ENCODE measurements at places on chromosomes 1 and 21.

- no peak for DNase-seq
These were observed 595 bp downstream of the IL10RB start for GRCh38 chr21:33266789-33267135.

- peak; percentile 54 for DNase-seq
These were observed 98.4 kb downstream of the EBNA1BP2 start for GRCh38 chr1:43073490-43074230.

- no peak for DNase-seq
These were observed 408.7 kb upstream of the PKN2 start for GRCh38 chr1:88275259-88275862.

GRCh38 chr21:25283720-25284119 is 323.6 kb downstream of the MRPL39 start:
- no peak for DNase-seq

DNA sequence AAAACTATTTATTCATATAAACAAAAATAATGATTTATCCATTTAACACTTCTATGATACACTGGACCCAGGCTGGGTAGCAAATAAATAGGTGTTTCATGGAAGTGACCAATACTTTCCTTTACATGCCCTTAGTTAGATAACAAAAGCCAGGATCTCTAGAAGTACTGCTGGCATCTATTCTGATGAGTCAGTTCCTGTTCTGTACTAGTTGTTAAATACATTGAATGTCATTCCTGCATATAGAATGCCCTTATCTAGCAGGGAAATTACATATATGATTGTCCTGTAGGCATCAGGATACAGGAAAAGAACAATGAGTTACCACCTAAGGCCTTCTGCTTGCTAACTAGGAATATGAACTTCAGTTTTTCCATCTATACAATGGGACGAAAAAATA is 130.8 kb downstream of the HFM1 start:
- DNase-seq: no peak

DNA sequence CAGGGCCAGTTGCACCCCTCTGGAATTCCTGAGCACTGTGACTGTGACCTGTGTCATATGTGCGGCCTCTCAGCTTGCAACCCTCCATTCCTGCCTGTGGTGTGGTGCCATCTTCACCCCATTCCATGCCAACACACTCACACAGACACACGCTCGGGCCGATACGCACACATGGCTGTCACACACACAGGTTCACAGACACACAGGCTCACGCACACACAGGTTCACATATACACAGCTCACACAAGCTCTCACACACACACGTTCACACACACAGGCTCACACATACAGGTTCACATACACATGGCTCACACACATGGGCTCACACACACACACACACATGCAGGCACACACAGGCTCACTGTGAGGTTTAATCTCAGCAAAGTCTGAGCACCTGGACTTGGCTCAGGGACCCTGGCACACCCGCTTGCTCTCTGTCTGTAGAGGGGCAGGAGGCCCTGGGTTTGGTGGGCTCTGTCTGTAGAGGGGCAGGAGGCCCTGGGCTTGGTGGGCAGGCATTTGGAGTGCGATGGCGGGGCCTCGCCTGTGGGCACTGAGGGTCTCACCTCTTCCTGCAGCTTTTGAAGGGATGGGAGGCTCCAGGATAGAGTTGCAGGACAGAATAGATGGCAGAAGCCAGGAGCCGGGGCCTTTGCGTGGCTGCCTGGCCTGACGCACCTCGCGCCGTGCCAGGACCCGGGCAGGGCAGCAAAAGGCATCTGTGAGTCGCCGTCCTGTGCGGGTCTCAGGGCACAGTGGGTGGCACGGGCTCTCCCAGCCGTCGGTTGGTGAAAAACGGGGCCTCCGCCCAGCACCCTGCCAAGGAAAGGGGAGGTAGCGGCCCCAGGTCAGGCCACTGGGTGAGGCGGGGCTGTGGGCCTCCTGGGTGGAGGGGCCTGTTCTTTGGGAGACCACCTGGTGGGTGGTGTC is 17.1 kb downstream of the COL18A1 start:
- DNase-seq: no peak

DNA sequence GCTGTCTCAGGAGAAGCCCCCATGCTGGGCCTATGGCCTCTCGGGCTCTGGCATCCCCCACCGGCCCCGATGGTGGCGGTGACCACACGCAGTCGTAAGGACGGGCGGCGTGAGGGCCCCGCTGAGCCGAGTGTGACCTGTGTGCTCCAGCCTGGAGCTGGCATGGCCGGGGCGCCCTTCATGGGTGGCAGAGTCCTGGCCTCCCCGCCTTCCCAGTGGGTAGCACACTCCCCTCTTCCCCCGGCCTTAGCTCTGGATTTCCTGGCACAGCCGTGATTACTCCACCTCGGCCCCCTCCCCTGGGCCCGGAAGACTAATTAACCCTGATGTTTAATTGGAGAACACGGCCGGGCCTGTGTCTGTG is 44.6 kb downstream of the SLX9 start:
- no peak for DNase-seq

DNA sequence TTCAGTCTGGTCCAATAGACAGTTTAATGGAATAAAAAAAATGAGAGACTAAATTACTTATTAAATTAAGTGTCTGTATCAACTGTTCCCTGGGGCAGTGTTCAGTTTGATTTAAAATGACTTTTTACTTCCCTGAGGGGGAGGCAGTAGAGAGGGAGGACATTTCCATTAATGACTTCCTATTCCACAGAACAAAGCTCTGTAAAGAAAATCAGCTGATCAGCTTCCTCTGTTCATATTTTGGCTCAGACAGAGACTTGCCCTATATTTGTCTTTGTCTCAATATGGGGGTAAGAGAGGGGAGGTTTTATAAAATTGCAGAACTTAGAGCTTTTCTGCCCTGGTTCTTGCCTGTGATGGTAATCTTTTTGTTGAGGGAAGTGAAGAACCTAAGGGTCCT is 8.4 kb downstream of the CFAP126 start:
- DNase-seq: no peak

GRCh38 chr1:43294761-43295160 is 6.0 kb upstream of the TIE1 start:
- DNase-seq: no peak

DNA sequence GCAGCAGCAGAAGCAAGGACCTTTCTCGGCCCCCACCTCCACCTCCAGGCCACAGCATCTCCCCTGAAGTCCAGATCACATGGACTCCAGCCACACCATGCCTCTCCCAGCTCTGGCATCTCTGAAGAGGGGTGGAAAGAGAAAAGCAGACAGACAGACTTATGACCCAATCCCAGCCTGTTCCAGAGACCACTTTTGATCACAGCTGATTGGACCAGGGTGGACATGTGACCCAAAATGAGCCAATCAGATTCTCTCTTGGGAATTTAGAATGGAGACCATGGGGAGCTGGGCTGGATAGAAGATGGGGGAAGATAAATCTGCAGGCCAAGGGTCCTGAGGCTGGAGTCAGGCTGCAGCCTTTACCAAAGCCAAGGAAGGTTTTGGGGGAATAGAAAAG is 16.4 kb downstream of the HTR1D start:
- DNase-seq: no peak

GRCh38 chr1:11279152-11279551 is 6.2 kb downstream of the UBIAD1 start:
- DNase-seq: no peak

GRCh38 chr1:99726818-99727217 is 39.6 kb downstream of the FRRS1 start:
- no peak for DNase-seq

DNA sequence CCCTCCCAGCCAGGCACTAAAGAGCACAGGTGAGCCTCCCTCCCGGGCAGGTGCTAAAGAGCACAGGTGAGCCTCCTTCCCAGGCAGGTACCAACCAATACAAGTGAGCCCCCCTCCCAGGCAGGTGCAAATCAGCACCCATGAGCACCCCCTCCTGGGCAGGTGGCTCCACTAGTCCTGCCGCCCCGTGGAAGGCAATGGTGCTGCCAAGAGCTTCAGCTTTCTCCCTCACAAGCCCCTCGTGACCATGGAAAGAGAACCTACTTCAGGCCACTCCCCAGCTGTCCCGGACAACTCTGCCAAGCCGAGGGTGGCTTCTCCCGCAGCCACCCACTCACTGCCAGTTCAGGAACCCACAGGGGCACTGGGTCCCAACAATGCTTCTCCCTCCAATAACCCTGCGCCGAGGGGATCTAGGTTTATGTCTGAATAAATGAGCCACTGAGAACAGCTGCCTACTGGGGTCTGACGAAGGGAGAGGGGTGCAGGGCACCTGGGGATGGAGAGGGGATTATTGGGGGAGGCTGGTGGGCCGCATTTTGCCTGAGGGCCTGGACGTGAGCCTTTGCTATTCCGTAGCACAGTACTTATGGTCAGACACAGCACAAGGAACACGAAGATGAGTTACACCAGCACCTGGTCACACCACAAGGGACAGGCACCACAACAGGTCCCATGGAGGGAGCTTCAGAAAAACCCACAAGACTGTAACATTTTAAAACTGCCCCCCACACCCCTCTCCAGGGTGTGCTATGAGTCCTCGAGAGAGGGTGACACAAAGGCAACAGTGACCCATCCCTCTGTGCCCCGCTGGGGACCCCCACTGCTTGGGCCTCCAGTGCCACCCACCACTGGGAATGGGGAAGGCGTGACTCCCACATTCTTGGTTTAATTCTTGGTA is 46.3 kb downstream of the PRDM15 start:
- no peak for DNase-seq

DNA sequence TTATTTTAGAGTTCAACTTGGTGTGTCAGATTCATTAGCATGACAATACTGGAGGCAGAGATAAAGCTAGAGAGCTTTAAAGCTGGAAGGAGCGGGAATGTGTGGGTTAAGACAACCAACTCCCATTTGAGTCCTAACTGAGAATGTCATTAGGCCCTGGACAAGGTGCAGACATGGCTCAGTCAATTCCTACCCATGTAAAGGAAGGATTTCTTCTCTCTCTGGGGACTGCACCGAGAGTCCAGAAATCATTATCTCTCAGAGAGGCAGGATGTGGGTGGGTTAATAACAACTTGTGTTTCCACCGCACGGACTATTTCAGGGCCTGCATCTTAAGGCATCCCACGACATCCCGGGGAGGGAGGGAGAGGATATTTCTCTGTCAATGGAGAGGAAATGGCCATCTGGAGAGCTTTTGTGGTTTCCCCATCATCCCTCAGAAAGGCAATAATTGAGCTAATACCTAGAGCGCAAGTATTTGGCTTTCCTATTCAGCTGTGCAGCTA is 46.7 kb upstream of the SARS1 start:
- DNase-seq: no peak

DNA sequence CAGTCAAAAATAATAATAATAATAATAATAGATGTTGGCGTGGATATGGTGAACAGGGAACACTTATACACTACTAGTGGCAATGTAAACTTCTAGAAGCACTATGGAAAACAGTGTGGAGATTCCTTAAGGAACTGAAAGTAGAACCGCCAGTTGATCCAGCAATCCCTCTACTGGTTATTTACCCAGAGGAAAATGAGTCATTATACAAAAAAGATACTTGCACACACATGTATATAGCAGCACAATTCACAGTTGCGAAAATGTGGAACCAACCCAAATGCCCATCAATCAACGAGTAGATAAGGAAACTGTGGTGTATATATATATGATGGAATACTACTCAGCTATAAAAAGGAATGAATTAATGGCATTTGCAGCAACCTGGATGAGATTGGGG is 176.0 kb downstream of the PLPP3 start:
- no peak for DNase-seq

- no peak for DNase-seq
These were observed 17.6 kb upstream of the GBP3 start for GRCh38 chr1:89040315-89040626.

- no peak for DNase-seq
These were observed 61.2 kb upstream of the ABCG1 start for GRCh38 chr21:42157606-42158310.

DNA sequence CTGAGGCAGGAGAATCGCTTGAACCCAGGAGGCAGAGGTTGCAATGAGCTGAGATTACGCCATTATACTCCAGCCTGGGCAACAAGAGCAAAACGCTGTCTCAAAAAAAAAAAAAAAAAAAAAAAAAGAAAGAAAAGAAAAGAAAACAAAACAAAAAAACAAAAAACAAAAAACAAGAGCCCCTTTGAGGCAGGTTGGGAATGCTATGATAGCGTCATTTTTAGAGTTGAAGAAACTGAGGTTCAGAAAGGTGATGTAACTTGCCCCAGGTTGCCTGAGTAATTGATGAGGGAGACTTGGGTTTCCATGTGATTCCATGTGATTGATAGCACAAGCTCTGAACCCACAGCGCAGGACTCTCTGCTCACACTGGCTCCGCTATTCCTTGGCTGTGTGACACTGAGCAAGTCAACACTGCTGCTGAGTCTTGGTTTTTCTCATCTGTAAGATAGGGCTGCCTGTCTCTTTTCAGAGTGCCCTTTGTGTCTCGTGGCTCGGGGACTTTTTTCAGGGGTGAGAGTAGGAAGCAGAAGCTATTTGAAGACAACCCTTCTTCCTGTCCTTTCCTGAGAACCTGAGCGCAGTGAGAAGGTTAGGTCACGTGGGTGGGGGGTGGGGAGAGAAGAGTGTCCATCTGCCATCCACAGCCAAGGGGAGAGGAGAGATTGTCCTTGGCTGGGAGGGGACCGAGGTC is 2.5 kb downstream of the CNR2 start:
- no peak for DNase-seq

DNA sequence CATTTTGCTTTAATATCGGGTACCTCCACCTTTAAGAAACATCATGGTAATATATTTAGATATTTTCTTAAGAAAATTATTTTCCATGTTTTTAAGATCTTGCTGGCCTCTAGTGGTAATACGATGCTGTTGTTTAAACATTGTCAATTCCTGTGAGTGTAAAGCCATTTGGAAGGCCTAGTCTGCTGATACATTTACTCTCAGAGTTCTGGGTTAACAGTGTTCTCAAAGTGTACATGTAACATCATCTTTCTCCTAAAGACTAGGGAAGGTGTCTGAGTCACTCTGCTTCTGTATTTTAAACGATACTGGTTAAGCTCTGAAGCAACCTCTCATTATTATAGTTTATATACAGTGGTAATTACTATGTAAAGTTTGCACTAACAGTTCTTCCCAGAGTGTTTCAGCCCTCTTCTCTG is 189.1 kb downstream of the RASAL2 start:
- DNase-seq: no peak

DNA sequence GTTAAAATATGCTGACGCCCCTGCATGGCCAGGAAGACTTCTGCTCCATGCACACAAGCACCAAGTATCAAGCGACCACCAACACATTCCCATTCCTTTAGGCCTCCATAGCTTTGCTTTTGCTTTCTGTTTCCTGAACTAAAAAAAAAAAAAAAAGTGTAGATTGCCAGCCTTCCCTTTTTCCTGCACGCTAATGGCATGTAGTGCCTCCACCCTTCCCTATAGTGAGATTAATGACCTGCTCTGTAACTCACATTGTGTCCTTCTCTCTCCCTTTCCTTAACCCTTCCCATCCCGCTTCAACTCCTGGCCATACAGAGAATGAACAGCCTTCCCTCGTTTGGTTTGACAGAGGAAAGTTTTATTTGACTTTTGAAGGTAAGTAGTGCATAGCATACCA is 57.1 kb upstream of the DYNLT5 start:
- DNase-seq: no peak

DNA sequence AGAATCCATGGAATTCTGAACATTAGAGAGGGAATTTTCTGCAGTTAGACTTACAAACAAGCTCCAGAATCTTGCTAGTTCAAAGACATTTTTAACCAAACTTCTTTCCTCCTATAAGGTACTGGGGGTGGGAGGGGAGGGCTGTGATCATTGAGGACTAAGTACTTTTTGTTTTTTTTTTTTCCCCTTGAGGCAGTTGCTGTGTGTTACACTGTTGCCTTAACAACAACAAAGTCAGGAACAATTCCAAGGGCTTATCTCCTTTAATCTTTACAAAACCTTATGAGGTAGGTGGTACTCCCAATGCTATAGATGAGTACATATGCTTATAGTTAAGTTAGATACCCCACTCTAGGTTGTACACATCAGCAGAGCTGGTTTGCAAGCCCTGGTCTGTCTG is 62.9 kb downstream of the PPP1R12B start:
- no peak for DNase-seq
